Pancreas (tissue), 10 donors: ENCODE measurements at places on chromosomes 1 and 21.

- no peaks in the 10 kb centered on the region for H3K27me3 ChIP-seq
- H3K4me3 ChIP-seq: no peak overlapping the region
- DNase-seq: no peak
- peaks cover 22% of the 10 kb centered on the region for H3K4me1 ChIP-seq
These were observed 92.2 kb downstream of the PLXNA2 start for GRCh38 chr1:208151728-208152598.

- no peak for DNase-seq
- H3K27me3 ChIP-seq: no peaks in the 10 kb centered on the region
- H3K4me3 ChIP-seq: no peak overlapping the region
- no peaks in the 10 kb centered on the region for H3K4me1 ChIP-seq
- H3K27ac ChIP-seq: no peak overlapping the region
These were observed 119.2 kb downstream of the CDC7 start for GRCh38 chr1:91619881-91620280.

DNA sequence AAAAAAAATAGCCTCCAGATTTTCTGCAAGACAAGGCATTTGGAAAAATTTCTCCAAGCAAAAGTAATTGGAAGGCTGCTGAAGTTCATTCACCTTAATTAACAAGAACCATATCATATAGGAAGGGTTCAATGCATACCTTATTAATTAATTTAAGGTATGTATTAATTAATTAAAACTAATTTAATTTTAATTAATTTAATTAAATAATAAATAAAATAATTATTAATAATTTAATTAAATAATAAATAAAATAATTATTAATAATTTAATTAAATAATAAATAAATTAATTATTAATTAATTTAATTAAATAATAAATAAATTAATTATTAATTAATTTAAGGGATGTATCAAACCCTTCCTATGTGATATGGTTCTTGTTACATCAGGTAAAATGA is 7.9 kb downstream of the OR2L13 start:
- H3K36me3 ChIP-seq: no peaks in the 10 kb centered on the region
- H3K27ac ChIP-seq: no peak overlapping the region

- no peak for DNase-seq
- H3K27ac ChIP-seq: no peak overlapping the region
- H3K4me3 ChIP-seq: no peak overlapping the region
- no peaks in the 10 kb centered on the region for H3K27me3 ChIP-seq
These were observed 246.5 kb downstream of the TOMM20 start for GRCh38 chr1:234881893-234882771.

GRCh38 chr21:34968414-34969333 is 80.4 kb downstream of the RUNX1 start:
- no peak overlapping the region for H3K27ac ChIP-seq
- no peaks in the 10 kb centered on the region for H3K4me1 ChIP-seq
- H3K4me3 ChIP-seq: no peak overlapping the region
- no peak for DNase-seq

DNA sequence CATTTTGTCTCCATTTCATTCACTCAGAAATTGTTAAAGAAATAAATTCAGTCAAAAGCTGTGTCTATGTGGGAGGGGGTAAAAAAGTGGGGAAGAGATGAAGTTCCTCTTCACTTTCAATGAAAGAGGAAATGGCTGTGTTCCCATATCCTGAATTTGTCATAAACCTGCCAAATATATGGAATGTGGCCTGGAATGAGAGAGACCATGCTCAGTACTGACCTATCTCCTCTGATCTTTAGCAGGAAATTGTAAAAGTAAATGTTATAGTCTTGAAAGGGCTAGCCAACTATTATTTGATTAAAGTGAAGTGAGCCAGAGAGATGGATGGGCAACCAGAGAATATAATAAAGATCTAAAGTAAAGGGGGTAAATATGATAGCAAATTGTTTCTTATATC is 130.3 kb upstream of the C21orf91 start:
- H3K36me3 ChIP-seq: no peaks in the 10 kb centered on the region
- no peak for DNase-seq
- H3K27me3 ChIP-seq: no peaks in the 10 kb centered on the region
- no peak overlapping the region for H3K27ac ChIP-seq

DNA sequence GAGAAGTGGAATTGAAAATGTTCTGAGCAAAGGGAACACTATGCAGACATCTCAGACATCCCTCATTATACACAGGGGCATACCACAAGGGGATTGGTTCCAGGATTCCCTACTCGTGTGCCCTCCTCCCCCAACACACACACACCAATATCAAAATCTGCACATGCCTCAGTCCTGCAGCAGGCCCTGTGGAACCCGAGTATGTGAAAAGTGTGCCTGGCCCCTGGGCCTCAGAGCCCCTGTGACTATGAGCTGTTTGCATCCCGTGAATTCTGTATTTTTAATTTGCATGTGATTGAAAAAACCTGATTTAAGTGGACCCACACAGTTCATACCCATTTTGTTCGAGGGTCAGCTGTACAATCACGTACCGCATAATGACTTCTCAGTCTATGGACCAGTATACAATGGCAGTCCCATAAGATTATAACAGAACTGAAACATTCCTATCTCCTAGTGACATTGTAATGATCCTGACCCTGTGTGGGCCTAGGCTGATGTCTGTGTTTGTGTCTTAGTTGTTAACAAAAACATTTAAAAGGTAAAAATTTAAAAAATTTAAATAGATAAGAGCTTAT is 11.3 kb downstream of the POU2F1 start:
- no peak for DNase-seq
- H3K27me3 ChIP-seq: no peaks in the 10 kb centered on the region
- no peak overlapping the region for H3K27ac ChIP-seq
- H3K36me3 ChIP-seq: no peaks in the 10 kb centered on the region
- no peak overlapping the region for H3K4me3 ChIP-seq

DNA sequence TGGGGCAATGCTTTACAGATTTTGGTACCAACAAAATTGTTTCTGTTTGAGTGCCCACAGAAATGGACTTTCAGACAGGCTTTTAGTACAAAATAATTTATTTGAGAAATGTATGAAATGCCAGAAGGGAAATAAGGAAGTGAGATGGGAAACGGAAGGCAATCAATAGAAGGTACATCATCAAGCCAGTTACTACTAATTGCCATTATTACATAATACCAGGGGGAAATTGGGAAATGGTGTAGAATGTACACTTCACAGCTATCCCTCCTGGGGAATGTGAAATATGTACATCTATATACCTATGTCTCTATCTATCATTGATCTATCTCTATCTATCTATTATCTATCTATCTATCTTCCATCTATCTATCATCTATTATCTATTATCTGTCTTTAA is 264.6 kb upstream of the B3GALT2 start:
- no peak overlapping the region for H3K4me3 ChIP-seq
- H3K27ac ChIP-seq: no peak overlapping the region
- DNase-seq: no peak
- H3K27me3 ChIP-seq: no peaks in the 10 kb centered on the region
- H3K36me3 ChIP-seq: no peaks in the 10 kb centered on the region

DNA sequence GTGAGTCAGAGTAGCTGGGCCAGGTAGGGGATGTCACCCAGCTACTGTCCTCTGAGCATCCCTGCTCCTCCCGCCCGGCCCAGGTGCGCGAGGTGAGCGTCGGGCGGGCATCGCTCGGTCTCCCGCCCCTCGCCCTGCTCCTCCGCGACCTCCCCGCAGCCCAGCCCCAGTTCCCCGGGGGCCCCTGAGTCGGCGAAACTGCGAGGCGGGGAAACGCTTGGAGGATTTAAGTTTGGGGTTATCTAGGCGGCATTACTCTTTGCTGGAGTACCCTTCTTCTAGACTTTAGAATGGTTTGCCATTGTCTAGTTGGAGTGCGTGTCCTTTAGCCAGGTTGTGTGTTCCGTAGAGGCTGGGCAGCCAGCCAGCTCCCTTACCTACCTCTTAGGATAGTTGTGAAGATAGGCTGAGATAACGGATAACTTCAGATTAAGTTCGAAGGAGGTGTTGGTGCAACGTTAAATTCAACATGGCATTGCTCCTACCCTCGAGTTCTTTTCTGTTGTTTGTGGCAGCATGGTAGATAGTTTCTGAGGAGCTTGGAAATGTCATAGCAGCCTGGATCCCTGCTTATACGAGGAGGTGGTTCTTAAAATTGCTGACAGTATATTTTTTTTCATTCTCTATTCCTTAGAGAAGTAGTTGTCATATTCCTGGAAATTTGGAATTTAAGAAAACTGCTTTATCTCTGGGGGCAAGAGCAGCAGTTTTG is 697 bp downstream of the AGO3 start:
- DNase-seq: peak; percentile 42
- H3K27ac ChIP-seq: peak overlapping the region; percentile 97
- H3K36me3 ChIP-seq: no peaks in the 10 kb centered on the region
- H3K4me1 ChIP-seq: peaks cover 17% of the 10 kb centered on the region
- peak overlapping the region; percentile 82 for H3K4me3 ChIP-seq
- H3K27me3 ChIP-seq: no peaks in the 10 kb centered on the region

DNA sequence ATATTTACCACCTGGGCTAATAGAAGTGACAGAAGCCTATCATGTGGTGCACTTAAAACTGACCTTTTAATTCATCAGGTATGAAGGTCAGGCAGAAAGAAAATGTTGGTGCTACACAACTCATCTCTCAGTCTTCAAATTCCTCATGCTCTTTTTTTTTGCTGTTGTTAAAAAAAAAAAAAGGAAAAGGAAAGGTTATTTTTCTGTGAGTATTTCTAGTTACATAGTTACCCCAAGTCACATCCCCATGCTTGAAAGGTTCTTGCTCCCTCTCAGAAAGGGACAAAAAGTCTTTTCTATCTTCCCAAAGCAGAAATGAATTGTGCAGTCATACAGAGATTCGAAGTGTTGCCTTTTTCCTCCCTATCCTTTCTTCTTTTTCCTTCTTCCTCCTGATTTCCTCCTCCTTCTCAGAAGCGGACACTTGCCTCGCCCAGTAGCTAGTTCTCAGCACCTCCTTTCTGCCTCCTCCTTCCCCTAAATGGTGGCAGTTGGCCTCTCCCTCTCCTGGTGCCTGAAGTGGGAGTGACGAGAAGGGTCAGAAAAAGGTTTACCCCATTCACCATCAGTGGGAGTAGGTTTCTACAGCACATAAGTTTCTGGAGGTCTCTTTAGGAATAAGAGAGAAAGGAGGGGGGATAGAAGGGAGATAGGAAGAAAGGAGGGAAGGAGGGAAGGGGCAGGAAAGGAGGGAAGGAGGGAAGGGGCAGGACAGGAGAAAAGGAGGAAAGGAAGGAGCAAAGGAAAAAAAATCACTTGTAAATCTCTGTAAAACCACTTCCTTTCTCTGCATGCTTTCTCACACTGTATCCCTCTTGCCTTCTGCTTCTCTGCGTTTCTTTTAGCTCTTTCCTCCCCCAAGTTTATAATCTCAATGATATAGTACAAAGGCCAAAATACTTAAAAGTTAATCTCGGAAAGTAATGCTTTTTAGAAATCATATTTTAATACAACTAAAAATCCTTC is 20.4 kb upstream of the C1orf105 start:
- H3K4me1 ChIP-seq: no peaks in the 10 kb centered on the region
- DNase-seq: no peak
- no peaks in the 10 kb centered on the region for H3K27me3 ChIP-seq
